ENCODE measurements at places on chromosomes 12 and 14.

DNA sequence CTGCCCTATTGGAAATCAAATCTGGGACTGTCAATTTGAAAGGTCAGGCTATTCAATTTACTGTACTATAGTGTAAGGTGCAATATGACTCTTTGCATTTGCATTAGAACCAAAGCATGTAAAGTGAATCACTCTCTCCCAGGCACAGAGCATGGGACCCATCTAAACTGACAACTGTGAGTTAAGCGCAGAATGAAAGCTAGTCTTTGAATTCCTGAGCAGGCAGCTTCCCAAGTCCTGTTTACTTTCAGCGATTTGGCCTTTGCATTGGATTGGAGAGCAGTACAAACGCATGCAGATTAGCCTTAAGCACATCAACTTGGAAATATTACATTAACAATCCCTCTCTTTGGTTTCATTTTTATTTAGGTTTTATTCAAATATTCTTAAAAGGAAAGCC, 74.6 kb downstream of the RERG start:
- DNase-seq = no peak

DNA sequence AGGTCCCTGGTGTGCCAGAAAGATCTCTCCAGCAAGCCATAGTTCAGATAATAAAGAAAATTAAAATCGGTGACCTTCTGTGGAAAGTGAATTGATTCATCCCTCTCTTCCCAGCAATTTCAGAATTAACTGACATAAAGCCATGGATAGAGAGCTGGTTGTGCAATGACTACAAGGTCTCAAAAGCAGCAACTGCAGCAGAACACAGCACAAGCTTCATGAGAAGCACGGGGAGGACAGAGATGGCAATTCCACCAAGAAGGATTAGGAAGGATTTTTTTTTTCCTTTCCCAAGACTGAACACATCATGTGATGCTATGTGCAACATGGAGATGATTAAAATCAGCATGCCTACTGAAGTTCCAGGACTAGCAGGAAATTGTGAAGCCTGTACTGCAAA, 154.9 kb upstream of the PLEKHG7 start:
- DNase-seq = no peak

GRCh38 chr14:99224116-99224910, 47.7 kb downstream of the BCL11B start:
- no peak for DNase-seq

DNA sequence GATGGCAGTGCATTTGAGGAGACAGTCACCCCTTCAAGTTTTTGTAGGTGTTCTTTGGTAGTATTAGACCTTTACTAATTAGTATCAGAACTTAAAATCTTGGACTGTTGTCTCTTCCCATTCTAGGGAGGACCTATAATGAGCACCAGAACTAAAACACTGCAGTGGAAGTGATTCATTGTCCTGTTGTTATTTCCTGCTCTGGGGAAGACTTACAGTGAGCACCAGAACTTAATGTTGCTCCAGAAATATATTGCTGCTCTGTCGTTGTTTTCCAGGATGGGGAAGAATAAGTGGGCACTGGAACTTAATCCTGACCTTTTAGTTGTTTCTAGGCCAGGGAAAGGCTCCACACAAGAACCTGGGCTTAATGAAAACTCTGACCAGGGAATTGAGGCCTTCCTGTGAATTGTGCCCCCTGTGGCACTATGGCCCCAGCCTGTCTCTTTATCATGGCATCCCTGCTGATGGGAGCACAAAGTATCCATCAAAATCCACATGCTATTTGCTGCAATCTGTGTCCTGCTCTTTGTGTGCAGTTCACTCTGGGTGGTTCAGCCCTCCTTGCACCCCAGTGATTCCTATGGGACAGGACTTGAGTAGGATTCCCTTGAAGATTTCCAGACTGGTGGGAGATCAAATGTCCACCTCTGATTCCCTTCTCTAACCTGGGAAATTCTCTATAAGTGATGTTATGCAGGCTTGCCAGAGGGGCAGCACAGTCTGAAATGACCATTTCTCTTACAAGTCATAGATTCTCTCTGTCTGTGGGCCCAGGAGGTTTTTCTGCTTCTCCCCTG, 175.8 kb downstream of the PAWR start:
- no peak for DNase-seq

GRCh38 chr12:29733060-29733459, 50.7 kb downstream of the TMTC1 start:
- no peak for DNase-seq

GRCh38 chr14:54979039-54979438, 47.9 kb downstream of the WDHD1 start:
- no peak for DNase-seq

DNA sequence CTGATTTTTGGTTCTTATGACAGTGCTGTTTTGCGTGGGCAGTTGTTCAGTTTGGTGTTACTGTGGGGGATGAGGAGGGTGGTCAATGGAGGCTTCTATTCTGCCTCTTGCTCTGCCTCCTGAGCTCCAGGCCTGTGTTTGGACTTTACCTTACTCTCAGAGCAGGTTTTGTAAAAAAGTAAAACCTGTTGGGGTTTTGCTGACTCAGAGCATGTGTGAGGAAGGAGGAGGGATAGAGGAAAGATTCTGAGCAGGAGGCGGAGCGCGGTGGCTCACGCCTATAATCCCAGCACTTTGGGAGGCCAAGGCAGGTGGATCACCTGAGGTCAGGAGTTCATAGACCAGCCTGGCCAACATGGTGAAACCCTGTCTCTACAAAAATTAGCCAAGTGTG, 6.7 kb downstream of the A2ML1 start:
- no peak for DNase-seq

- no peak for DNase-seq
Measured at GRCh38 chr14:51367600-51367931, 127.5 kb downstream of the TMX1 start.

GRCh38 chr12:79859646-79860045, 75.3 kb downstream of the PPP1R12A start:
- no peak for DNase-seq

DNA sequence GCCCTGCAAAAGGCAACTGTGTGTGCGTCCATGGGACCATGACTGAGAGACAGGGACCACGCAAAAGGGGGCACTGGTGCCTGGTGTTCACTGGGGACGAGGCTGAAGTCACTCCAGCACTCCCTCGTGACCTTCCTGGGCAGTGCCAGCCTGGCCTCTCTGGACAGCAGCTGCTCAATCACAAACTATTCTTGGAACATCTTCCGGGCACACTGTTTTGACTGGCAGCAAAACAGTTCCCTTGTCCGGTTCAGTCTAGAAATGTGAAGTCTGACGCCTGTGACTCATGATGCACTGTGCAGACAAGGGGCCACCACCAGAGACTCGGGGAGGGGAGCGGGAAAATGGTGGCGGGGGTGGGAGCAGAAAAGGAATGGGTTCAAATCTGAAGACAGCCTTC, 20.8 kb downstream of the SNRNP35 start:
- DNase-seq = no peak

- no peak for DNase-seq
Measured at GRCh38 chr14:74469548-74470518, 23.3 kb downstream of the NPC2 start.

DNA sequence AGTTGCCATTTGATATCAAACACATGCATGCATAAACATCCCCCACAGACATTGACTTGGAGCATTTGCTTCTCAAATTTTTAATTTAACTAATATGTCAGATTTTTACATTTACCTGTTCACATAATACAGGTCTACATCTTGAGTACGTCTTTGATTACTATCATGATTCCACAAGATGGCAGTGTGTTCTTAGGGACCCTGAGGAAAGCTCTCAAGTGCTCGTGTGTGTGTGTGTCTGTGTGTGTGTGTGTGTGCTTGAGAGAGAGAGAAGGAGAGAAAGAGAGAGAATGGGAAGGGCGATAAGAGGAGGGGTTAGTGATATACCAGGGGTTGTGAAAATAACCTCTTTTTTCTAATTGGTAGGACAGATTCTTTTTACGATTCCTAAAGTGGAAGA, 167.1 kb upstream of the OR4E1 start:
- no peak for DNase-seq

DNA sequence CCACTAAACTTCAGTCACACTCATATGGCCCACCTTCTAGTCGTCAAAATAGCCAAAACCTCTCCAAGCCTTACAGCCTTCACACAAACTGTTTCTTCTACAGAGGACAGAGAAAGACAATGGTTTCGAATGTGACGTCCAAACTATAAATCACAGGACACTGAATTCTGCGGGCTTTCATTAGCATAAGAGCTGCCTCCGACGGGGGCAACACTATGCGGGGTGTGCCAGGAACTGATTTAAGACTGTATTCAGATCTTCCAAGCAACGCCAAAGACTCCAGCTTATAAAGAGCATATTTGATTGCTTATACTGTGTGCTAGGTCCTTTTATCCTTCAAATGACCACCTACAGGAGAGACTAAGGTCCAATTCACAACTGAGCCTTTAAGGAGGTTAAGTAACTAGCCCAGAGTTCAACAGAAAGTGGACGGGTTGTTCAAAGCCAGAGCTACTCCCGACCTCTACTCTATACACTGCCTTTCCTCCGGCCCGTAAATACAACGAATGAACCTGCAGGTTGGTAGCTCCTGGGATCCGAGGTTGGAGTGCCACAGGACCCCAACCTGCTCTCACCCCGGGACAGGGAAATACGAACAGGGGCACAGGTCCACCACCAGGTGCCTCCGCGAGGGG, 575 bp downstream of the L2HGDH start:
- no peak for DNase-seq

DNA sequence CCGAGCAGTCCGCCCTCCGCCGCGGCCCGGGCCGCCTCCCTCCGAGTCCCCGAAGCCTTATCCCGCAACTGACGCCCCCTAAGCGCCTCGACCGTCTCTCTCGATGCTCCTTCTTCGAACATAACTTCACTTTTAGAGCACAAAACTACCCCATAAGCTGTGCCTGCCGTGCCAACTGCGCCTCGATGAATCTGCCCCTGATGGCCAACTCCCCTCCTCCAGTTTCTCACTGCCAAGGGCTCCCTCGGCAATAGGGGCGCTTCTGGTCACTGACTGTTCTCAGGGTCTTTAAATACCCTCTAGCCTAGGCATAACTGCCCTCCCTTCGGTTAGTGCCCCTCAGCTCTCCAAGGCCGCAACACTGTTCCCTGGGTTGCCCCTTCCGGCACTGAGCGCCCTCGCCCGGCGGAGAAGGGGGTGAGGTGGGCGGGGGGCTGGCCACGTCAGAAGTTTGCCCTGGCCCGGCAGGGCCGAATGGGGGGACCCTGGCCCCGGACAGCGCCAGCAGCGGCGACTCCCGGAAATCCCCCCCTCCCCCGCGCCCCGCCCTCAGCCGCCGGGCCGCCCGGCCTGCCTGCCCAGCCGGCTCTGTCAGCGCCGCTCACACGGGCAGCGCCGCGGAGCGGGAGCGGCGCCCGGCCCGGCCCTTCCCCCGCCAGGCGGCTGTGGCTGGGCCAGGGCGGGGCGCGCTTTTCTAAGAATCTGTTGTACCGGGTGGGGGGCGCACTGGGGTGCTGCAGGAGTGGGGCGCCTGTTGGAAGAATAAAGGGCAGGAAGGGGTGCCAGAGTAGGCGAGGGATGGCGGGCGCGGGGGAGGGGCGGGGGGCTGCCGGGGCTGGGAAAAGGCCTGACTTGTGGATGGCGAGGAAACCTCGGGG, 10.6 kb downstream of the RARG start:
- no peak for DNase-seq

DNA sequence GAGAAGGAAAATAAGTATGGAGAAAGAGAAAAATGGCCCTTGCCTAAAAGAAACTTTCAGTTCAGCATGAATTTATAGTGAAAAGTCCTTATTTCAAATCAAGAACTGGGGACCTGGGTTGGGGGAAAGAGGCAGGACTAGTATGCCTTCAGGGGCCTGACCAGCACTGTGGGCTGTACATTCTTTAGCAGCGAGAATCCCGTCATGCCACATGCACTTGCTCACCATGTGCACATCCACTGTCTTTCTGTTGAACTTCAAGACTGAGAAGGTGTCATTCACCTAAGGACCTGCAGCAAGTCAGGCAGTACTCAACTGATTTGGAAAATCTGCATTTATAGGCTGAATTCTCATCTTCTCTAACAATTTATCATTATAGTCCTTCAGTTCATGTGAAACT, 50.2 kb downstream of the RAB35 start:
- DNase-seq = no peak

DNA sequence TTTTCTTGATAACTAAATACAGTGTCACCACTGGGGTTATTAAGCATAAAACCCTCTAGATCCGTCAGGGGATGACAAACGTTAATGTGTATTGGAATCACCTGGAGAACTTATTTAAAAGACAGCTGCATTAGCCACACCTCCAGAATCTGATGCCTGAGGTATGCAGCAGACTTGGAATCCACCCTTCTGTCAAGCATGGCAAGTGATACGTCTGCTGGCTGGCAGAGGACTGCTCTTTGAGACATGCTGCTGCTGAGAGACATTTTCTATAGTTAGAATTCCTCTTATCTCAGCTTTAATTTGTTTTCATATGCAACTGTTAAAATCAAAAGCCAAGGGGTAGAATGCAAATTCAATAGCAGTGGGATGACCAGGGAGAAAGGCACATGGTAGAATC, 496.3 kb downstream of the NELL2 start:
- no peak for DNase-seq

DNA sequence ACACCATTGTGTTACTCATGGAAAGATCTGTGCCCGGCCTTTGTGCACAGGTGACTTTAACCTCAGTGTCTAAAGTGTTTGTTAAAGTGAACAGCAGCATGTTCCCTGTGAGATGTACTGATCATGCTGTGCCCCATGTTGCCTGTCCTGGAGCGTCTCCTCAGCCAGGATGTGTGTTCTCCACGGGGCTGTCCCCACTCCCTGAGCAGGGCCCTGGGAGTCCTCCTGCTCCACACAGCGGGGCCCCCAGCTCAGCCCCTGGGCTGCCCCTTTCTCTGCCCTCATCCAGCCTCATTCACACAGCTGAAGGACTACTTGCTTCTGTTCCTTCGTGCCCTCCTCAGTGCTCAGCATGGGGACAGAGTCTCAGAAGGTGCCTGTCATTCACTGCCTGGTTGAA, 131.5 kb downstream of the SLC38A6 start:
- no peak for DNase-seq

- DNase-seq = no peak
Measured at GRCh38 chr12:112741106-112741505, 50.4 kb upstream of the RPH3A start.

DNA sequence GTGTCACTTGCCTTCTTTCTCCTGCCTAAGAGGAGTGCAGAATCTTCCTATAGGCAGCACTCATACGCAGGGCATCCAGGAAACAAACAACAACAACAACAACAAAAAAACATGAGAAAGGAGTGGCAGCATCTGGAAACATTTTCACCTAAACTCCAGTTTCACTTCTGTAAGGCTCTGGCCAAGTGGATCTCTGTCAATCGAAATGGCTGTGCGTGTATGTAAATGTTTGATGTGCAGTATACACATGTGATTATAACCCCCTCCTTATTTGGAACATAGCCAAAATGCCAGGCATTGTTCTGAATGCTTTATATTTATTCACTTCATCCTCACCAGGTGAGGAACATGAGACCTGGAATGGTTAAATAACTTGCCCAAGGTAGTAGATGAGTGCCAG, 76.8 kb downstream of the COX16 start:
- no peak for DNase-seq

Data from epithelial cell of proximal tubule (primary cell).